ENCODE measurements at places on chromosomes 5 and 9. TPM values are rescaled to one million over a fixed set of nuclear protein-coding genes. Genes with fewer than 3 reads are reported as not detected.

The MLANA gene
- total RNA-seq, result not detected

The CDH12 gene
- not detected for total RNA-seq

The CKMT2 gene
- total RNA-seq, result 2.1 TPM

The CCNJL gene
- 1.1 TPM for total RNA-seq

The MCTP1 gene
- total RNA-seq, result 5.9 TPM

The TLX3 gene
- total RNA-seq, result not detected

The IL5 gene
- not detected for total RNA-seq

The ZNF79 gene
- 9.9 TPM for total RNA-seq

The TTC39B gene
- total RNA-seq, result 24.3 TPM

The PDE6A gene
- total RNA-seq, result 3.8 TPM

The FRMPD1 gene
- 0.04 TPM for total RNA-seq

The IFNK gene
- not detected for total RNA-seq

The PCDHGB1 gene
- 0.29 TPM for total RNA-seq

Data from esophagus squamous epithelium (tissue), 5 donors.